ENCODE measurements at places on chromosomes 16 and 17.

GRCh38 chr16:54544553-54545180 is 258.1 kb upstream of the IRX3 start:
- no peak for DNase-seq

- DNase-seq, result no peak
Observed at GRCh38 chr16:10846213-10846998, 27.8 kb upstream of the TVP23A start.

DNA sequence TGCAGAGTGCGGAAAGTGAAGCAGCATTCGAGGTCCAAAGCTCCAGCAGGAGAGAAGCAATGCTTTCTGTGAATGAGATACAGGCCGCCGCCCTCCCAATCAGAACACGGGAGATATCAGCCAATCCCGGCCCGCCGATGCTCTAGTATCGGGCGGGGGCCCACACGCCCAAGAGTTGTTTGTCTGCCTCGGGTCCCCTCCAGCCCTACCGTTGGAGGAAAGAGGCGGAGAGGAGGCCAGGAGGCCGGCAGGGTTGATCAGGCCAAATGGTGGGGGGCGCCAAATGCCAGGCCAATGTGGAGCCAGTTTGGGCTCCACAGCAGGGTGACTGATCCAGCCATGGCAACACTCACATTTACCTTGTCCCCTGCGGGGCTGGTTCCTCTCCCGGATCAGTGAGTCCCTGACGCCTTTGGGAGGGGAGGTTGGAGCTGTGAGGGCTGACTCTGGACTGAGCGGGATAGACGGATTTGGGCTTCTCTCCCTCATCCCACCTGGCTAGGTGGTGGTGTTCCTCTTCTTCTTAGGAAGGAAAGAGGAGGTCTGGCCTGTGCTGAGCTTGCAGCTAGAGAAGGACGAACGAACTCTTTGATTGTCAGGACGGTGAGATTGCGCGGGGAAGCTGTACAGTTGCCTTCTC is 10.4 kb upstream of the CUEDC1 start:
- DNase-seq, result no peak

DNA sequence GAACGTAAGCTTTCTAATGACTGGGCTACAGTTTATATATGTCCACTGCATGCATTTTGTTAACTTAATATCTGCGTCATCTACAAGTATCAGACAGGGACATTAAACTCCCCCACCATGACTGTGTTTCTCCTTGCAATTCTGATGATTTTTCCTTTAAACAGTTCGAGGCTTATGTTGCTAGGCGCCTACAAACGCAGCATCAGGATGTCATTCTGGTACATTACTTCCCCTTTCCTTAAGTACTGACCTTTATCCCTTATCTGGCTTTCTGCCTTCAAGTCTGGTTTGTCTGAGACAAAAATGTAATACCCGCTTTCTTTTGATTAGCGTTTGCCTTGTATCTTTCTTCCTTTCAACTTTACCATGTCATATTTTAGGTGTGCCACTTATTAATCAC is 362.4 kb downstream of the SLC39A11 start:
- no peak for DNase-seq

DNA sequence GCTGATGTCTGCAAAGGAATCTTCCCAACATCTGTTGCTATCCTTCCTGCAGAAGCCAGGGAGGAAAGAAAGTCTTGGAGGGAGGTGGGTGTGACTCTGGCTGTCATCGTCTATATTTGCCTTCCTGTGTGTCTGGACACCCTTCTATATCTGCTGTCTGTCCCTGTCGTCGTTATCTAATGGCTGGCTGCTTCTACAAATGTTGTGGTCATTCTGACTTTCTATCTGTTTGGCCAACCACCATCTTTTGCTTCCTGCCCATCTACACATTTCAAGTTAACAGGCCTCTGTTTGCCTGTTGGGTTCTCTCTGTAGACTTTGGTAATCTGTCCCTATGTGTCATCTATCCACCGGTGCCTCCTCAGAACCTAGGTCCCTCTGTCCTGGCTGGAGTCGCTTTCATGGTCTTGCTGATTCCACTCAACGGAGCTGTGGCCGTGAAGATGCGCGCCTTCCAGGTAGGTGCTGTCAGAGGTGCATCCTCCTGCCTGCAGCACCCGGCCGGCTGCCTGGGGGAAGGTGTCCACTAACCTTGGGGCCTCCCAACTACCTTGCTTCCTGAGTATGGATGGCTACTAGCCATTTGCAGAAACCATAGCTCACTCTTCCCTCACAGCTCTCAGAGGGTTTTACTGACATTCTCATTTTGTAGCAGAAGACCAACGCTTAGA is 30.2 kb downstream of the ABCC3 start:
- DNase-seq, result no peak

GRCh38 chr16:10641953-10642949 is 52.5 kb downstream of the TEKT5 start:
- peak; percentile 78 for DNase-seq

- no peak for DNase-seq
Observed at GRCh38 chr17:59046192-59046591, 60.5 kb downstream of the TRIM37 start.

DNA sequence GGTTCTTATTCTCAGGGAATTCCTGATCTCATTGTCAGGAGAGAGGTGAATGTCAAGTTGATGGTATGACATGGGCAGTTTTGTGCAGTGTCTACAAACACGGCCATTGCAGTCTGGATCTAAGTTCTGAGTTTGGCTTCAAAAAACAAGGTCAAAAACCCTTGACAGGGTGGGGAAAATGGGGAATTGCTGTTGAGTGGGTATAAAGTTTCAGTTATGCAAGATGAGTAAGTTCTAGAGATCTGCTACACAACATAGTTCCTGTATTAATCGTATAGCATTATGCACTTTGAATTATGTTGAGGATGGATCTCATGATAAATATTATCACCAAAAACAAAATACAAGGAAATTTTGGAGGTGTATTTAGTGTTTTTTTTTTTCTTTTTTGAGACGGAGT is 36.6 kb upstream of the CARMIL2 start:
- DNase-seq, result no peak

- DNase-seq, result no peak
Observed at GRCh38 chr16:21638573-21638975, 13.8 kb downstream of the IGSF6 start.

DNA sequence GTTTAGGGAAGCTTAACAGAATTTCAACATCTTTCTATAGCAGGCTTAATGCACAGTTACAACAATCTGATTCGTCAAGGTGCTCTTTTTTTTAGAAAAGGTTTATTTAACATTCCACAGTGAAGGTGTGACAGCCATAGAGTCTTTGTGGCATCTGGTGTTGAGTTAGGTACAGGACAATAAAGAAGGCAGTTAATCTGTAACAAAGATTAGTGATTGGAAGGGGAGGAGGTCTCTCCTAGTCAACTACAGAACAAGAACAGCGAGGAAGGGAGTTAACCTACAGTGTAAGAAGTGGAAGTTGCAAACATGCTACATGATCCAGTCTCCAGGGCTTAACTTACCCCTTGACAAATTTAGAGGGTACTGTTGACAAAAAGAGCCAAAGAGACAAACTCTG is 3.0 kb upstream of the ZDHHC7 start:
- DNase-seq, result no peak

GRCh38 chr16:46882304-46882939 is 1.7 kb upstream of the GPT2 start:
- DNase-seq, result no peak

- DNase-seq, result no peak
Observed at GRCh38 chr17:29546830-29547229, 20.0 kb downstream of the ABHD15 start.

- DNase-seq, result no peak
Observed at GRCh38 chr17:18031955-18032354, 7.0 kb downstream of the ATPAF2 start.

DNA sequence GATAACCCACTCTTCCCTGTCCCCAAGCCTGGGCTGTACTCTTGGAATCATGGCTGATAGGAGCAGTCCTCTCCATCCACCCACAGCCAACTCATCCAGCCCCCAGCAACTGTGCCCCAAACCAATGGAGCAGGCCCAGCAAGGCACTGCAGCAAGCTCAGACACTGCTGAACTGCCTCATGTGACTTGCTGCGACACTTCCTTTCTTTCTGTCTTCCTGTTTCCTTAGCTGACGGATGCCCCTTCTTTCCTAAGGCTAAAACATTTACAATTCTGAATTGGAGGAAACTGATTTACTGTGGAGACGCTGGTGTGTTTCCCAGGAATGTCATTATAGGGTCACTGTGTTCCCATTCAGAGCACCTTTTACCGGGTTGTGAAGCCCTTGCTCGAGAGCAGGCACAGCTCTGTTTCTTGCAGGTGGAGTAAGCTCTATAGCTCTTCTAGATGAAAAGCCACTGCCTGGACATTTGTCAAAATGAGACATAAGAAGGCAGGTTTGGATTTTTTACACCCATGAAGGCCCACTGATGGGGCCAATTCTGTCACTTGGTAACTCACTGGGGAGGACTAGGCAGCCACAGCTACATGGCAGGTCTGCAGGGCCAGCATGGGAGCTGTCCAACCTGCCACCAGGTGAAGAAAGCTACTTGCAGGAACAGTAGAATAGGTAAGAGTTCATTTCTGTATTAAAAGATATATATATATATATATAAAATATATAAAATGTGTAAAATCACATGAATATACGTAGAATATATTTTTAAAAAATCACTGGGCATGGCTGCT is 27.4 kb downstream of the TMEM11 start:
- DNase-seq, result no peak

- DNase-seq, result no peak
Observed at GRCh38 chr17:82328994-82329507, 4.5 kb downstream of the SECTM1 start.

- no peak for DNase-seq
Observed at GRCh38 chr17:51724043-51724580, 434.4 kb downstream of the CA10 start.

DNA sequence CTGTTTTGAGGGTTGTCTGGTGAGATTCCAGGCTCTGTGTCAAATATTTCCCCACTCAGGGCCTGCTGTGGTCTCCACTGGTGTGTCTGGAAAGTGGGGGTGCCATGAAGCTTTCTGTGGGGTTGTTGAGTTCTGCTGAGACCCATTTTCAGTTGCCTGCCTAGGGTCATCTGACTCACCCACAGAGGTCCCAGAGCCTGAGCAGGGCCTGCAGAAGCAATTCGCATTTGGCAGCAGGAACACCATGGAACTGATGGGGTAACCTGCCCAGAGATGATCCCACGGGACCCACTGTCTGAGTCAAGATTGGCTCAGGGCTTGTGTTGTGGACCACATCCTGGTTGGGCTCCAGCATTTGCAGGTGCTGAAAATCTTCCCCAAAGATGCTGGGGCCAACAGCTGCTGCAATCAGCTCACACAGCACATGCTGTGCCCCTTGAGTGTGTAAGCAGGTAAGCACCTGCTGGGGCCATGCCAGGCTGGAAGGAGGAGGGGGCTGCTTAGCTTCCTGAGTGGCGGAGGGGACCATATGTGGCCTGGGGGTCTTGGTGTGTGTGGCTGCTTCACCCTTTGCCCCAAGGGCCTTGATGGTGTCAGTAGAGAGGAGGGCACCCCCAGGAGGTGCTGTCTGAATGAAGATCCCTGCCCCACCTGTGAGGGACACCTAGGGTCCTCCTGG is 1726.1 kb downstream of the TP53TG3F start:
- no peak for DNase-seq

DNA sequence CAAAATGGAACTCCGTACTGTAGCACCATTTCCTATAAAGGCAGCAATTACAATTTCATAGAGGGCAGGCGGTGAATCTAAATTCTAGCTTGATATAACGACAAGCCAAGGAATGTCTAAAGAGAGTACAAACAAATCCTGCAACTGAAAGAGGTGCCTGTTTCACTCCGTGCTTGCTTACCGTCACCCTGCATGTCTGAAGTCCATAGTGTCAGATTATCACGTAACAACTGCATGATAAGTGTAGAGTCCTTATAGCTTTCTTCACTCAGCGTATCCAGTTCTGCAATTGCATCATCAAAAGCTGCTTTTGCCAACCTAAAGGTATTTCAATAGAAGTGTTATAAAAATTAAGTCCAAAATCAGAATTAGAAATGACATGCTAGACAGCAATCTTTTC is 46.0 kb downstream of the YWHAE start:
- no peak for DNase-seq

DNA sequence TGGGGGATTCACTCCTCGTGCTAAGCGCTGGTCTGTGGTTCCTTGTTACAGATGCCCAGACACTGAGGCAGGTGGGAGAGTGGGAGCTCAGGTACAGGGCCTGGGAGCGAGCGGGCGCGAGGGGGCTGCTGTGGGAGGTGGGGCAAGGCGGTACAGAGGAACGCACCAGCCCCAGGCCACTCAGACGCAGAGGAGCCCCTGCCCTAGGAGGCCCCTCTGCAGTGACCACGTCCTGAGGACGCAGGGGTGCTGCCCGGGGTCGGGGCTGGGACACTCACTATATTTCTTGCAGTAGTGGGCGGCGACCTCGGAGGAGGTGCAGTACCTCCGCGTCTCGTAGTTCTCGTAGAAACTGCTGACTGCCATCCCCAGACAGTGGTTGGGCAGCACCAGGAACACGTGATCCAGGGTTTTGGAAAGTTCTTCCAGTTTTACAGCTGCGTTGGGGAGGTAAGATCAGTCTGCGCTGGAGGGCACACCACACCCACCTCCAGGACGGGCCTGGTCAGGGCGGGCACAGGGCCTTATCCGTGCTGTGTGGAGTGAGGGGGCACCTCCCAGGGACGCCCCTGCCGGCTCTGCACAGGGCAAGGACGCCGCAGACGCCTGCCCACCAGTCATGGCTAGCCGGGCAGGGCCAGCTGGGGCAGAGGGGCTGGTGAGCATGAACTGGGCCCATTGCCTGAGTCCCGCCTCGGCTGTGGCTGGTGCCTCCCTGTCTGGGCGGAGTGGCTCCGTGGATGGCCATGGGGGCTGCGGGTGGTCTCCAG is 16.3 kb upstream of the RNPS1 start:
- no peak for DNase-seq

GRCh38 chr16:86521236-86522197 is 11.2 kb downstream of the FOXF1 start:
- no peak for DNase-seq

GRCh38 chr16:88309908-88310265 is 72.9 kb upstream of the ZNF469 start:
- peak; percentile 71 for DNase-seq

DNA sequence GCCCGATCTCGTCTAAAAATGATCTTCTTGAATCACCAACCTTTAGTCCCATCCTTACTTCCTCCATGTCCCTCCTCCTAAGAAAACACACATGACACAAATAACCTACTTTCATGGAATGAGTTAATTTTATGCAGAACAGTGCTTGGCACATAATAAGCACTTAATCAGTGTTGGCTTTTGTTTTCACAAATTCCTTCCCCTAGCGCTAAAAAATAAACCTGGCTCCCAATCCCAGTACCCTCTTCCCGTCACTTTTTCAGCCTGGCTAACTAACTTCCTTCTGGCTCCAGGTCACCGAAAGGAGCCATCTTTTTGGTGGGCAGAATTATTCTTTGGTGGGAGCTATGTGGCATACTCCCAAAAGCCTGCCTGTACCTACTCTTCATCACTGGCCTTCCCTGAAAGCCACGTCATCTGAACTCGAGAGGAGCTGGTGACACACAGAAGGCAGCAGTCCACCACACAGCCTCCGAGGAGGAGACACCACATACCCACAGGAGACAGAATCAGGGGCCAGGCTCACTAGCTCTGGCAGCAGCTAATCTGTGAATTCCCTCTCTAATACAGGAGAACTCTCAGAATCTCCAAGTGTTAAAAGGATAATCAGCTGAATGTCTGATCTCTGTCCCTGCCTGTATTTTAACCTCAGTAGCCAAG is 114.5 kb downstream of the SMG6 start:
- DNase-seq, result no peak

- DNase-seq, result no peak
Observed at GRCh38 chr17:82108496-82108945, 10.5 kb upstream of the FASN start.

All from iPS-NIHi11 (cell line).